H54 (cell line): ENCODE measurements at places on chromosomes 16 and 17.

- DNase-seq: no peak
Observed at GRCh38 chr17:42248351-42249179, 27.6 kb downstream of the STAT5B start.

DNA sequence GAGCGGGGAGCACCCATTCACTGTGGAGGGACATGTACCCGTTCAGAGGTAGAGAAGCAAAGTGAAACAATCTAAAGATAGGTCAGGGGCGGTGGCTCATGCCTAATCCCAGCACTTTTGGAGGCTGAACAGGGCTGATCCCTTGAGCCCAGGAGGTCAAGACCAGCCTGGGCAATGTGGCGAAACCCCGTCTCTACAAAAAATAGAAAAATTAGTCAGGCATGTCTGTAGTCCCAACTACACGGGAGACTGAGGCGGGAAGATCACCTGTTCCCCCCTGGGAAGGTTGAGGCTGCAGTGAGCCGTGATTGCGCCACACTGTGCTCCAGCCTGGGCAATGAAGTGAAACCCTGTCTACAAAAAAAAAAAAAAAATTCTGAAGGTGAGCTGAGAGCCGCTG is 21.7 kb downstream of the MYL4 start:
- DNase-seq: no peak

DNA sequence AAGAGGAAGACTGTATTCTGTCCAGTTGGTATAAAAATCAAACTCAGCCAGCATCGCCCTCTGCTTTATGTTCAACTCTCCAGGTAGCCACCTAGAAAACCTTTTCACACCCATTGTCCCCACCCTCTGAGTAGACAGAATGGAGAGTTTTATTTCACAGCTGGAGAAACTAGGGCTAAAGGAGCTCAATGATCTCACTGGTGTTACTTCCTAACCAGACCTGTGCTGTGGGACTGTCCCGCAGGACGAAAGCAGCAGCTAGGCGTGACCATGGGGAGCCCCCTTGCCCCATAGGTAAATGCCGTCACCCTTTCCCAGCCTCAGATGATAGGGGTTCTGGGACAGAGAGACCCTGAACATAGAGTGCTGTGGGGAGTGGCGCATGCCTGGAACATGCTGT is 67.7 kb downstream of the CYLD start:
- no peak for DNase-seq

DNA sequence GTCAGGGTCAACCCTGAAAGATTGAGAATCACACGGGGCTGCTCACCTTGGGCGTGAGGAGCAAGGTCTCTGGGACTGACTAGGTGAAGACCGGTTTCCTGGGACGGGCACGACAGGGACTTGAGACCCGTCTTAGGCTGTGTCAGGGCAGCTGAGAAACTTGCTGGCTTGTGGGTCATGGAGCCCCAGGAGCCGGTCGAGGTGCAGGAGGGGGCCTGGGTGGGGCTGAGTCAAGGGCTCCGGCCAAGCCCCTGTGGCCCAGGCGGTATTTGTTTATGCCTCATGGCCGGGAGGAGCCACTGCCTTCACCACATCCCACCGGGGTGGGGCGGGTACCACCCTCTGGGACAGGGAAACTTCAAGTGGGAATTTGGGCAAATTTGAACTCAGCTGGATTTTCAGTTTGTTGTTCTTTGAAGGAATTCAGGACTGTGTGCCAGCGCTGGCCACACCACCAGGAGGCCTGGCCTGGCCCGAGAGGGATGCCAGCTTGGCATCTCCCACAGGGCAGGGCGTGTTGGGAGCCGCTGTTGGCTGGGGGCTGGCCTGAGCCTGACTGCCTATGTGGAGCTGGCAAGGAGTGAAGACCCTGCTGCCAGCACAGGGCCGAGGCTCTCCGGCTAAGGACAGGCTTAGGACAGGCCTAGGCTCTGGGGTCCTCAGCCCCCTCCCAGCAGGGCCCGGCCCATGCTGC is 116.1 kb downstream of the METRNL start:
- DNase-seq: peak; percentile 88

- no peak for DNase-seq
Observed at GRCh38 chr17:14298947-14299279, 2.0 kb upstream of the HS3ST3B1 start.

DNA sequence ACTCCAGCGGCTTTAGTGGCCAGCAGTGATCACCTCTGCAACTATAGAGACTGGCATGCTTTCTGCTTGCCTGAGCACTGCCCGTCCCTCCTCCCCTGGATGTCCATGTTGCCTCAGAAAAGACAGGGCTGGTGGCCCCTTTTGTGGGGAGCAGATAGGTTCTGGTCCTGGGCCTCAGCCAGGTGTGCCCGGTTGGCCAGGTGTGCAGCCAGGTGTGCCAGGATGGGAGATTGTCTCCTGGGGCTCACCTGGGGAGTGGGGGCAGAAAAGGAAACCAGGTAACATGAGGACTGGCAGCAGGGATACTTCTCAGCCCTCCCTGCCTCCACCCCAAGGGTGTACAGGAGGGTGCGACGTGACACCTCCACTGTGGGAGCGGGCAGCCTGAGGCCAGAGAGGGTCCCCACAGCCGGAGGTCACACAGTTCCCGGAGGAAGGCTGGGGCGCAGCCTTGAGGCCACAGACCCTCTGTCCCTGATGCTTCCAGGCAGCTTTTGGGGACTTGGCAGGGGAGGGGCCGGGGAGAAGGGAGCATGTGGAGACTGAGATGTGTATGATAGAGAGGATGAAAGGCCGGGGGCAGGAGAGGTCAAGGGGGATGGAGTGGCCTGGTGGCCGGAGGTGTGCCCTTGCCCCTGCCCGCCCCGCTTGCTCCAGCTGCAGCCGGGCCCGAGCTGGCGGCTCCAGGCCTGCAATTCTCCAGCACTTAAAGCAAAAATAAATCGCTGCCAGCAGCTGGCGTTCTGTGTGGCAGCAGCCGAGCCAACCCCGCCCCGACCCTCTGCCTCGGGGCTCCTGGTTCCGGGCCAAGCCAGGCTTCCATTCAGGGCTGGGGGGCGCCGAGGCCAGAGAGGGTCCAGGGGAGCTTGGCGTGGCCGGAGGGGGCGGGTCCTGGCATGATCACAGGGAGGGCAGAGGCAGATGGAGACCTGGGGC is 6.7 kb downstream of the KCNJ12 start:
- DNase-seq: no peak

DNA sequence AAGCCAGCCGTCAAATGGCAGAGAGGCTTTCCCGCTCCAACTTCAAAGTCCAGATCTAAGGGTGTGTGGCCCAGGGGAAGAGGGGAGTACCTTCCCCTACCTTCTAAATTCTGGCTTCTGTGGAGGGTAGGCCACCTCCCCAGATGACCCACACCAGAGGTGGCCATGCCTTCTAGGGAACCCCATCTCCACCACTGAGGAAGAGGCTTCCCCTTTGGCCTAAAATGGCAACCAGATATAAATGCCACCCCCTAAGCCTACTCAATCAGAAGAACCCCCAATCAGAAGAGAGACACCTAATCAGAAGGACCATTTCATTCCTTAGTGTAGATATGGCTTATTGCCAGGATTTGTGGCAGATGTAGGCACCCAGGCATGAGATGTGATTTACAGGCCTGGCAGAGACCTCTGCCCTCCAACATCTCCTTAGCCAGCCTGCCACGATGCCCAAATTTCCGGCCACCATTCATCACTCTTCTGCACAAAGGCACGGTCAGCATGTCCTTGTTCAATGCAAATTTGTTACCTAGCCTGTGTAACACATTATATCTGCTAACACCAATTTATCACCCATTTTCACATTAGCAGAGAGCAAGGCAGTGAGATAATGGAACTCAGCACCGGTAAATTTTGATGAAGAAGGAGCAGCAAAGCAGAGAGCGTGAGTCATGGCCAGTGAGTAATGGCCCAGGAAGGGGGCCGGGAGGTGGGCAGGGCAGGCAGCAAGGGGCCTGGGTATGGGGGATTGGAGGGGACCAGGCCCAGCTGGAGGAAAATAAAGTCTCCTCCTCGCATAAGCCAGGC is 1.2 kb upstream of the MGAT5B start:
- peak; percentile 97 for DNase-seq

DNA sequence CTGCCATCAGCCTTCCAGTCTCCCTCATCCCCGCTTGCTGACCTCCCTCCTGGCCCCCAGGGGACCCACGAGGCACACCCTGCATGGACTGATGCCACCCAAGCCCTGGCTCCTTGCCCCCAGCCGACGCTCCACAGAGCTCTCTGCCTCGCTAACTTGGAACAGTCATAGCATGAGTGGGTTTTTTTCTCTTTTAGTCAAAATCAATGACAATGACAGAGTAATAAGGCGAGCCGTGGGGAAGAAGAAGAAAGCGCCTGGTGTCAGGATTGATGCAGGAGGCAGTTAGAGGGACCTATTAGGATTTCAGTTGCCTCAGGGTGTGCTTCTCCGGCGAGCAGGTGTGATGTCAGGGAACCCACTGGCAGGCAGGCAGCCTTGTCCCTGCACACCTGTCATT is 176.3 kb upstream of the TNRC6C start:
- DNase-seq: no peak

DNA sequence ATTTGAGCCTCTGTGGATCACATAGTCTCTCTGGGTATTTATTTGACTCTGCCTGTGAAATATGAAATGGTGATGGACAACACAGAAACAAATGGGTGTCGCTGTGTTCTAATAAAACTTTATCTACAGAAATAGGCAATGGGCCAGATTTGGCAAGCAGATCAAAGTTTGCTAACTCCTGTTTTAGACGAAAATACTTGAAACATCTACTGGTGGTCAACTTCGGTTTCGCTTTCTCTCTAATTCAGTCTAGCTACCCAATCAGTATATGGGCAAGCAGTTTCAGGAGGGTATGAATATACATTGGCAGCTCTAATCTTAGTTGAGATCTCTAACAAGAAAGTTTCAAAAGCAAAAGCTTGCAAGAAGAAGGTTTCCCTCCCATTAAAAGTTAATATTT is 60.1 kb upstream of the DYNLRB2 start:
- DNase-seq: no peak

DNA sequence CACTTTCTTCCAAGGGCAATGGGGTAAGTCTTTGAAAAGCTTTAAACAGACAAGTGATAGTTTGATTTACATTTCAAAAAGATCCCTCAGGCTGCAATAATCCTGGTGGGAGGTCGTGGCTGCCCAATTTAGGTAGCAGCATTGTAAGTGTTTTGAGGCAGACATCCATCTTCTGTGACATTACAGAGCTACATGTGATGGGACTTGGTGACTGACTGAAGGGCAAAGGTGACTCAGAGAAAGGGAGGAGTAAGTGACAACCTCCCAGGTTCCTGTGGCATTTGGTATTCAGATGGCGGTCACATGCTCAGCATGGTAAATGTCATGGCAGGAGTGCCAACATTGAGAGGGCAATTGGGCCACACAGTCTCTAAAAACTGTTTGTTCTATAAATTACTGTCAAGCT is 26.5 kb downstream of the STAT3 start:
- DNase-seq: no peak
